Cortex of kidney (tissue), 1 donor: ENCODE measurements at places on chromosomes 7 and 10.

- DNase-seq = no peak
These were observed 44.3 kb downstream of the INSYN2A start for GRCh38 chr10:127151981-127152699.

DNA sequence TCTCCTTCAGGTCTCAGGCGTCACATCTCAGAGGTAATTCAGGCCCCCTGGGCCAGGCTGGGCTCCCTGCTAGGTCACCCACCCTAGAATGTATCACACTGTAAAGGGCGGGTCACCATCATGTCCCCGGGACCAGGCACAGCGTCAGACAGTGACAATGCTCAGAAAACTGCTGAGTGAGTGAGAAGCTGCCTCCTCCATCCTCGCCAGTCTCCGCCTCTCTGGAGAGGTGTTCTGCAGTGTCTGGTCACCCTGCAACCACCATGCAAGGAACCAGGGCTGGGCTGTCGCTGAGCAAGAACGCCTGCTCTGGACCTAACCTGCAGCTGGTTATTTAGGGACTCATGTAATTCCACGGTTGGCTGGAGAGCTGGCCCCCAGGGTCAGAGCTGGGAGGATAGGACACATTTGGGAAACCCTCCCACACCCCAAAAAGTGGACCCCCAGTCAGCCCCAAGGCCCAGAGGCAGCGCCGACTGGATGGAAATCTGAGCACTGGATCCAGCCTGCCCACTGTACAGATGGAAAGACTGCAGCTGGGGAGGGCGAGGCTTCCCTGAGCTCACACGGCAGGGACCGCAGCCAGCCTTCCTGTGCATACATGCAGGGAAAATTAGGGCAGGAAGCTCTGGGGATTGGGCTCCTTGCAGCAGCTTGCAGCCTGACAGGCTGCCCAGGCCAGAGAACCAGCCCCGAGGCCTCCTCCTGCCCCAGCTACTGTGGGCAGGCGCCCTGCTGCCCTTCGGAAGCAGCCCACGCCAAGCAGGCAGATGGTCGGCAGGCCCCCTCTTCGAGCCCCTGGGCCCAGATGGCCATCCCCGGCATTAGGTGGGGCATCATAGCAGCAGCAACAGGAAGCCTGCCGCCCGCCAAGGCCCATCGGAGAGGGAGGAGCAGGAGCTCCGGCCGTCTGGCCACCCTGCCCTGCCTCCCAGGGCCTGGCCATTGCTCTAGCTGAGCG is 105.4 kb upstream of the ZMIZ1 start:
- DNase-seq = no peak

DNA sequence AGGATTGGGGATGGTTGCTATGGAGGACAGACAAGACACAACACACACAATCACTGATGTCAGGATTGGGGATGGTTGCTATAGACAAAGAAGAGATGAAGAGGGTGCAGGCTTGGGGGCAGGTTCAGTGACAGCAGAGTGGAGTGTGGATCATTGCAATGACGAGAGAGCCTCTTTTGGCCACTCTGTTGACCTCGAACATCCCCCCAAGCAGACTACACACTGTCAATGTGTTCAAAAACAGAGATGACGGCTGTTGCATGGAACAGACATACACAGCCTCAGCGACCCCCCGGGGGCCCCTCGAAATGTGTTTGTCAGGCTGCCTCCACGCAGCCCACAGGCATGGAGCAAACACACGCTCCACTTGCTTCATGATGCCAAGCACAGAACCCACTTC is 133.0 kb downstream of the PTPRN2 start:
- DNase-seq = no peak

DNA sequence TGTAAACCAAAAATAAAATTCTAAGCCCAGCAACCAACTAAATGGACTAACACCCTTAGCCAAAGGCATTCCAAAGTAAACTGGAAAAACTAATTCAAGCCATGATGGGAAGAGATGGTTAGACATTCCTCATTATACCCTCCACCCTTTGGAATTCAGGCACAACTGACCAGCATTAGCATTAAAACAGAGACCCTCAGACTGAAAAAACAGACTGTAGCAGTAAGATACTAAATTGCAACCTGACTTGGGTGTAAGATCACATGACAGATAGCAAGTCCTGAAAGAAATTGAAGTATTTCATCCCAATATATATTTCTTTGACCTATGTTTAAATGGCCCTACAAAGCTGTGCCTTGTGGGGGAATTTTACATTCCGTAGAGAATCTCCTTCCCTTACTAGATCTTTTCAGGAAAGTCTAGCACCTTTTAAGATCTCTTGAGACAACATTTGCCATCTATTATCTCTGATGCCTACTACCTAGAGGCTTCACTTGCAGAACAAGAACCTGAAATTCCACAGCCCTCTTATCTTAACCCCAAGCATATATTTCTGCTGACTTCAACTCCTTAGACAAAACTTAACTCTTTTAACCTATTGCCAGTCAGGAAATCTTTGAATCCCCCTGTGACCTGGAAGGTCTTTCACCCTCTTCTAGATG is 750.2 kb upstream of the IGFBP3 start:
- no peak for DNase-seq

DNA sequence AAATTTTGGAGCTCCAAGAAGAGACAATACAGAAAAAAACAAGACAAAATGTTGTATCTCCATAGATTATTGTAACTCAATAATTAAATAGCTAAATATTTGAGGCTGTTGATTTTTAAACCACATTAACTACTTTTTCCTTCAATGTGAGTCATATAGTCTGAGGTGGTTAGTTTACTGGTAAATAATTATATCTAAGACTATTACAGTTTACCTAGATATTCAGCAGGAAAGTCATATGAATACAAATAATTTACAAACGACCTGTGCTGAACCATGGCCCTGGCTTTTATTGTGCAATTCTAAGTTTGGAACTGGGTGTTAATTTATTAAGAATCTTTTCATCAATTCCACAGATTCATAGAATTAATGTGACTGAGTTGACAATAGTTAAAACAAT is 22.2 kb downstream of the CREB5 start:
- no peak for DNase-seq

- no peak for DNase-seq
These were observed 40.1 kb downstream of the ADRA2A start for GRCh38 chr10:111116762-111117445.

DNA sequence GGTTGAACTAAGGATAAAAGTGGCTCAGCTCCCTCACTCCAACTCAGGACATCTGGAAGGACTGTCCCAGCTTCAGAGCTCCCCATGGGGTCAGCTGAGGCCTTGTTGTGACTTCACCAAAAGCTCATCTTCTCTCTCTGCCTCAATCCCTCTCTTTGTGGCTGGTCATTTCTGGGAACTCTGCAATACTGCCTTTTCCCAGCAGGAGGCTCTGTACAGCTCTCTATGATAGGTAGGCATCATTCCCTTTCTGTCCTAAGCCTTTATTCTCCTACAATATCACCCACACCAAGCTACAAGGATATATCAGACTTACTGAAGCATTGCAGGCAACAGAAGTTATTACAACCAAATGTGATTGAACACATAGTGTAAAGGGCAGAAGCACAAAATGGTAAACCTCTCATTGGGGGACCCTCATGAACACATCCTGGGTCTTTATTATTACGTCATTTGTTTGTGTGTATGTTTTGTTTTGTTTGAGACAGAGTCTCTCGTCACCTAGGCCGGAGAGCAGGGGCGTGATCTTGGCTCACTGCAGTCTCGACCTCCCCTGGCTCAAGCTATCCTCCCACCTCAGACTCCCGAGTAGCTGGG is 36.7 kb upstream of the PRPS1L1 start:
- no peak for DNase-seq

DNA sequence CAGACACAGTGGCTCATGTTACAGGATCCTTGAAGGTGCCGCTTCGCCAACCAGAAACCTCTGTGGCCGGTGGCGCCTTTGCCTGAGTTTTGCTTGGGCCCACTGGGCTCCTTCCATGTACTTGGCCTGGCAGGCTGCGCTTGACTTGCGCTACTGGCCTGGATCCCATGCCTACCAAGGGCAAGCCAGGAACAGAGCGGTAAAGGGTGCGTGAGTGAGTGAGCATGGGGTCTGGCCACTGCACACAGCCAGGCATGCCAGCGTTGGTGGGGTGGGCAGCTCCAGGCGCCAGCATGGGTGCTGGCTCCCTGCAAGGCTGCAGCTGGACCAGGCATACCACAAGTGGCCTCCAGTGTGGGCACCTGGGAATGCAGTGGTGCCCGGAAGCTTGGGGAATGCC is 16.3 kb upstream of the TSPAN15 start:
- no peak for DNase-seq

DNA sequence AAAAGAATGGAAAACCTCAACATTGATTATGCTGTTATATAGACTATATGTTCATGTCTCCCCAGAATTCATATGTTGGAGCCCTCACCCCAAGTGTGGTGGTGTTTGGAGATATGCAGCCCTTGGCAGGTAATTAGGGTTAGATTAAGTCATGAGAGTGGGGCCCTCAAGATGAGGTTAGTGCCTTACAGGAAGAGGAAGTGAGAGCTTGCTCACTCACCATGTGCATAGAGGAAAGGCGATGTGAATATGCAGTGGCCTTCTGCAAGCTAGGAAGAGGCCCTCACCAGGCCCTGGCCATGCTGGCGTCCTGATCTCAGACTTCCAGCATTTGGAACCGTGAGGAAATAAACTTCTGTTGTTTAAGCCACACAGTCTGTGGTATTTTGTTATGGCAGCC is 14.8 kb downstream of the ZNF33A start:
- no peak for DNase-seq
